ENCODE measurements at places on chromosomes 11 and 22.

DNA sequence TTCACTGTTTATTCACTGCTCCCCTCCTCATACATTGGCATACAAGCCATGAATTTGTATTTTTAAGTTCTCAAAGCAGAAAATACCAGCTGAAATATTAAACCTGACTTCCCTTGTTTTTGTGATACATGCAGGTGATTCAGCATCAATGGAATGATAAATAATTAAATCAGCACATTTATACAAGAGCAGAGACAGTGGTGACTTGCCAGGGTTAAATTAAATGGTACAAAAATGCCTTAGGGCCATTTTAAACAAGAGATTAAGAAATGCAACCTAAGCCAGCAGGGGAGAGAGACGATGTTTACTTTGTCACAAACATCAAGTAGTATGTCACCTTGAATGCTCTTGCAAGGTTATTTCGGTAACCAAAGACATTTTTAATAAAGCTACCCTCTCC, 95.9 kb upstream of the DDI1 start:
- no peak for DNase-seq

- DNase-seq: no peak
These were observed 627 bp downstream of the ASCL2 start for GRCh38 chr11:2269601-2270321.

DNA sequence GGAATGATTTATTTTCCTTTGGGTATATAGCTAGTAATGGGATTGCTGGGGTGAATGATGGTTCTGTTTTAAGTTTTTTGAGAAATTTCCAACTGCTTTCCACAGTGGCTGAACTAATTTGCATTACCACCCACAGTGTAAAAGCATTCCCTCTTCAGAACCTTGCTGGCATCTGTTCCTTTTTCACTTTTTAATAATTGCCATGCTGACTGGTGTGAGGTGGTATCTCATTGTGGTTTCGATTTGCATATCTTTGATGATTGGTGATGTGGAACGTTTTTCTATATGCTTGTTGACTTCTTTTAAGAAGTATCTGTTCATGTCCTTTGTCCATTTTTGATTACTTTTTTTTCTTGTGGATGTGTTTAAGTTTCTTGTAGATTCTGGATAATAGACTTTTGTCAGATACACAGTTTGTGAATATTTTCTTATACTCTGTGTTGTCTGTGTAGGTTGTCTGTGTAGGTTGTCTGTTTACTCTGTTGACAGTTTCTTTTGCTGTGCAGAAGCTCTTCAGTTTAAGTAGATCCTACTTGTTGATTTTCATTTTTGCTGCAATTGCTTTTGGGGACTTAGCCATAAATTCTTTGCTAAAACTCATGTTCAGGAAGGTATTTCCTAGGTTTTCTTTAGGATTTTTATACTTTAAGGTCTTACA, 291.8 kb upstream of the DDI1 start:
- DNase-seq: no peak

DNA sequence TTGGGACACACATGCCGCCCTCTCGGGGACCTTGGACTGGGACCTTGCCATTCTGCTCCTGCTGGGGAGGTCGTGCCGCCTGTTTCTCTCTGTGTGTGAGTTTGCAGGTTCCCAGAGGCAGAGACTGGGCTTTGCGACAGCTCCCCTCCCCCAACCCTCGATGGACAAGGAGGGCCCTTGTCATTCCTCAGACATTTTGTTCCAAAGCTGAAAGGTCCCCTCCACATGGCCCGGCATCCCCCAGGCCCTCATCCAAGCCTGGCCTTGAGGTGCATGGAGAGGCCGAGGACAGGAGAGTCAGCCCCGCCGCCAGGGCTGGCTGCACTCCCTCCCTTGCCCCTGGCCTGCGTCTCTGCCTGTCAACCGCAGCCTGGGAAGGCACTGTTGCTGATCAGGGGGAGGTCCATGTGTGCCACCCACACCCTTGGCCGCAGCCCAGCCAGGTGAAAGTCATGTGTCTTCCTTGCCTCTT, 25.6 kb downstream of the FADS2 start:
- no peak for DNase-seq

DNA sequence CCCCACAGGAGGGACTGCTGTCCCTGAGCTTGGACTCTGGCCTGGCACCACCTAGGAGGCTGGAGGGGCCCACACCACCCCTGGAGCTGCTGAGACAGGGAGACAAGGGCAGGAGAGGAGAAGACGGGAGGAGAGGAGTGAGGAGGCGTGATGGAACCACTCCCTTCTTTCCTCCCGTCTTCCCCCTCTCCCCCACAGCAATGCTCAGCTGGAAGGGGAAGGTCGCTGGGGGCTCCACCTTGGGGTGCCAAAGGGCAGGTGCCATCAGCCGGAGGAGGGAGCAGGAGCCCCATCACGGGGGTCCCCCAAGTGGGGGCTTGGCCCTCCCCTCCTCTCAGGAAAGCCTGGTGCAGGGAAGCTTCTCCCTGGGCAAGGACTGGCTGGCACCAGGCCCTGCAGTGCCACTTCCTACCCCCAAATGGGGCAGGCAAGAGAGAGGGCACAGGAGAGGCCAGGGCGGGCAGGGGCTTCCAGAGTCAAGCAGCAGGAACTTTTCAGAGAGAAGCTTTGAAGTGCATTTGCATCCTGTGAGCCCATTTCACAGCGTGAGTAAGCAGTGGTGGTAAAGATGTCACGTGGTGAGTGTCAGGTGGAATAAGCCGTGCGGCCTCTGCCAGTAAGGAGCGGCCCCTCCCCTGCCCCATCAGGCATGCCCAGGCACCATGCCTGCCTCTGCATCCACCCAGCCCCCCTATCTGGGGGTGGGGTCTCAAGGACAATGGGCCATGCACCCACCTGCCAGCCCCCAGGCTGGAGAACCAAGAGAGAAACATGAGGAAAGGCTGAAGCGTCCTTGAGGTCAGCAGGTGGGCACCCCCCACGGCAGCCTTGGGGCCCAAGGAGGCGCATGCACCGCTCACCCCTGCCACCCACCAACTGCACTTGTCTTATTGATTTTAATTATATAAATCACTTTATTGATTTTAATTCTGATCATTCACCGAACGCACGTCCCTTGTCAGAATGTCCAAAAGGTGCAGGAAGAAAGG, 4.9 kb downstream of the IGF2 start:
- no peak for DNase-seq

GRCh38 chr11:134356656-134357544, 25.1 kb downstream of the GLB1L2 start:
- no peak for DNase-seq

- DNase-seq: no peak
These were observed 114.2 kb downstream of the CACNA1I start for GRCh38 chr22:39684702-39685281.
